ENCODE measurements at places on chromosomes 2 and 18. TPM values are rescaled to one million over a fixed set of nuclear protein-coding genes. Genes with fewer than 3 reads are reported as not detected.

SERPINB3 gene
- not detected for total RNA-seq

LOXHD1 gene
- 0.27 TPM for total RNA-seq

MAPK4 gene
- total RNA-seq, result 10.9 TPM

CHRNG gene
- total RNA-seq, result not detected

CCBE1 gene
- 45.1 TPM for total RNA-seq

NPHP1 gene
- 10.3 TPM for total RNA-seq

CNDP1 gene
- not detected for total RNA-seq

TSPYL6 gene
- total RNA-seq, result not detected

MBP gene
- 24.6 TPM for total RNA-seq

WNT6 gene
- total RNA-seq, result 2.9 TPM

TMEM37 gene
- 6.1 TPM for total RNA-seq

TEX261 gene
- 24.3 TPM for total RNA-seq

ASXL2 gene
- 14.1 TPM for total RNA-seq

OR6B2 gene
- not detected for total RNA-seq
